Right kidney (tissue), 9 donors: ENCODE measurements at places on chromosomes 12 and 14.
A peak's percentile ranks its signal among the peaks of the same experiment; 100 is the strongest.

GRCh38 chr12:52812749-52813148, 1.2 kb downstream of the KRT4 start:
- no peak for DNase-seq

DNA sequence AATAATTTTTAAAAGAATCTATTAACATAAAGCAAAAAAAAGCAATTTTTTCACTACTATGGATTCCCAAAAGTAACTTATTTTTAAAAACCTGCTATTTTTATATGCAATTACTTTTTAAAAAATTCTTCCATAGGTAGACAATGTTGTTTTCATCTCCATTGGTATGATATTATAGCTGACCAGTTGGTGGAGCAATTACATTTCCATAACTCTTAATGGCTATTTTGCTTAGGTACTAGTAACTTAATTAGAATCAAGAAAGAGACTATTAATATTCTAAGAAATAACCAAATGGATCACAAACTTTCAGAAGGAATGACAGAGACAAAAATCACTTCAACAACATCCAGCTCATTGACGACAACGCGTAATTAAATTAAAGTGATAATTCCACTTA, 64.7 kb upstream of the PTCSC3 start:
- DNase-seq: no peak

- no peak for DNase-seq
These were observed 192.6 kb upstream of the BCL2L14 start for GRCh38 chr12:11877869-11878780.

DNA sequence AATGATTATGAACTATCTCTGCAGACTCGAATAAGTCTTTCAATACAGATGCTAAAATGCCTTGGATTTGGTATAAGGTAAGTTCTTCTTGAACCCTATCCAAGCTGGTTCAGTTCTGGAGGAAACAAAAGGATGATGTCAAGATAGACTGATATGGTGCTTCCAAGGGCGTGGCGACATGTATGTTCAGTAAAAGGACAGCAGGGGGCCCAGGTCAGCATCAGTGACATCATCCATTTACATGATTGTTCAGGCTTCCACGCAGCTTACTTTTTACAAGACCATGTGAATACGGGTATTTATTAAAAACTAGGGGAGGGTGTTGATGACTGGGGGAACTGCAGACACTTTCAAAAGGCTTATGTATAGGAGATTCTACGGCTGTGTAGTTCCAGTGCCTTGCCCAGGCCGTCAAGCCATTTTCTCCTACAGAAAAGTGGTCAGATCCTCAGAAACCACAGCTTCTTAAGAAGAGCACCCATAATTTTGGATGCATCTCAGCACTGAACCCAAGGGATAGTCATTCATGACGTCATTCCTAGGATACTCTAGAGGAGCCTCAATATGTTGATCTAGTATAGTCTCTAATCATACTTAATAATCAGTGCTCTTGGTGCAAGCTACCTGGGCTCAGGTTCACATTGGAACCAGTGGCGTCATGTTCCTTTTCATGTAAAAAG, 527.7 kb downstream of the FUT8 start:
- no peak for DNase-seq

GRCh38 chr12:32252199-32253073, 145.8 kb downstream of the BICD1 start:
- no peak for DNase-seq

DNA sequence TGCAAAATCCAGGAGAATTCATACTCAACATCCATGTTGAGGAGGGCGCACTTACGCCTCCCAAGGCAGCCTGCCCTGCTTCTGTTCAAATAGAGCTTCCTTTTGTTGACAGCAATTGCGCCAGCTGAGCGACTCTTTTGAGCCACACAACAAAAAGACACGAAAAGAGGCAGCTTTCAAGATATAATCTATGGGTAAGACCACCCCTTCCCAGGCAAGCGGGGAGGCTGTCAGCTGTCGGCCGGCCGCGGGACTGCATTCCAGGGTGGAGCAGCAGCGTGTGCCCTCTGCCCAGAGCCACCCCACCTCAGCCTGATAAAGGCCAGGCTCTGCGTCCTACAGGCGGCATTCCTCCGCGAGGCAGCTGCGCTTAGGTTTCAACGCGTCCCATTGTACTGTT, 15.8 kb upstream of the STAB2 start:
- DNase-seq: peak; percentile 25

GRCh38 chr14:55760789-55761566, 181.0 kb downstream of the KTN1 start:
- no peak for DNase-seq

GRCh38 chr12:1634590-1635191, 5.7 kb downstream of the WNT5B start:
- DNase-seq: no peak

DNA sequence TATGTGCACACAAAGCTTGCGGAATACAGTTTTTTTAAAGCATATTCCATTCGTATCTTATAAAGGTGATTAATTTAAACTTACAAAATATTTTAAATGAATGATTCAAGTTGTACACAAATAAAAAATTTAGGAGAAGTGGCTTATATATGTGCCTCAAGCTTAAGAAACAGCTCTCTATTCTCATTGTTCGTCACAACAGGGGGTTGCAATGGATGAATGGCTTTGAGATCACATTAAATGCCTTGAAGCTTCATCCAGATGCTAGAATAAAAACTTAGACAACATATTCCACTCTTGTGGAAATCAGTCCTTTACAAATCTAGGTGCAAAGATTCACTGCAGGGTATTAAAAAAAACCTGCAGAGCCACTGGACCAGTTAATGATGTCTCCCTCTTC, 303.9 kb upstream of the LRFN5 start:
- DNase-seq: no peak

GRCh38 chr12:81998761-81999378, 239.7 kb upstream of the PPFIA2 start:
- no peak for DNase-seq

DNA sequence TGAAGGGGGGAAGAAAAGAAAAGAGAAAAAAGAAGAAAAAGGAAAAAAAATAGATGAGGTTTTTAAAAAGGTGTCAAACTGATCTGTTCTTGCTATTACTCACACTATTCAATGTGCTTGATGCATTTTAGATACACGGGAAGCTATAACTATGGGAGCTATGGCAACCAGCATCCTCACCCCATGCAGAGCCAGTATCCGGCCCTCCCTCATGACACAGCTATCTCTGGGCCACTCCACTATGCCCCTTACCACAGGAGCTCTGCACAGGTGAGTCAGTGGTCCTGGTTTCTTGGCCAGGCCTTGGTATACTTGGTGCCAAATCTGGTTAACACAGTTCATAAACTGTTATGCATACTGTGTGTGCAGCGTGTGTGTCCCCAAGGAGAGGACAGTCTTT, 24.0 kb upstream of the RIC8B start:
- DNase-seq: no peak

GRCh38 chr12:132600048-132601032, 10.0 kb downstream of the LRCOL1 start:
- peak; percentile 87 for DNase-seq

DNA sequence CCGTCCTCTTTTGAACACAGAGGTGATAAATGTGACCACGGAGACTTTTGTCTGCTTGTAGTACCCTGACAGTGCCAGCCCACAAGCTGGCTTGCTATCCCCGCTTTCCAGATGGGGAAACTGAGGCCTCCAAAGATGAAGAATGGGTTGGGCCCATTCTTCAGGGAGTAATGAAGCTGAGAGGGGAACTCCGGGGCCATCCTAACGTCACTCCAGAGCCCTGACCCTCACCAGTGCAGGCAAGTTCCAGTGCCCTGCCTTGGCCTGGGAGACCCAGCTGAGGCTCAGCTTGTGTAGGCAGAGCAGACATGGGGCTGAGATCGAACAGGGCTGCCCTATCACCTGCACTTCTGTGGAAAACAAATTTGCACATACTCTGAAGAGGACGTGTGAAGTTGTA, 277.1 kb downstream of the DPF3 start:
- DNase-seq: no peak

GRCh38 chr12:116621194-116621593, 62.0 kb downstream of the MAP1LC3B2 start:
- no peak for DNase-seq

- DNase-seq: no peak
These were observed 965.5 kb downstream of the TMEM121 start for GRCh38 chr14:106491851-106492250.

DNA sequence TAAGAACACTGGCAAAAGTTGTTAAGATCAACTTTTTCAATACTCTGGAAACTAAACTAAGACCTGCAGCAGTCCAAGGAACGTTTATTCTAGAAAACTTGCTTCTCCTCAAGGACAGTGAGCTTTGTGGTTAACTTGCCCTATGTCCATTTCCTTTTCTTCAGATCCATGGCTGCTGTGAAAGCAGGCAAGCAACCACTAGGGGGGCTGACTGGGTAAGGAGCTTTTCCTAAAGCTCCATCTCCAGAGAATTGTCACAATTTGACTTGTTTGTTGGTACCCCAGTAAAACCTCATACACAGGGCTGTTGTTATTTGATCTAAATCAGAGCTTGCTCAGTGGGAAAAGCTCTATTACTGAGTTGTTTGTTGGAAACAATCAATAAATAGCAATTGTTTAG, 10.1 kb upstream of the RPL10L start:
- DNase-seq: no peak

DNA sequence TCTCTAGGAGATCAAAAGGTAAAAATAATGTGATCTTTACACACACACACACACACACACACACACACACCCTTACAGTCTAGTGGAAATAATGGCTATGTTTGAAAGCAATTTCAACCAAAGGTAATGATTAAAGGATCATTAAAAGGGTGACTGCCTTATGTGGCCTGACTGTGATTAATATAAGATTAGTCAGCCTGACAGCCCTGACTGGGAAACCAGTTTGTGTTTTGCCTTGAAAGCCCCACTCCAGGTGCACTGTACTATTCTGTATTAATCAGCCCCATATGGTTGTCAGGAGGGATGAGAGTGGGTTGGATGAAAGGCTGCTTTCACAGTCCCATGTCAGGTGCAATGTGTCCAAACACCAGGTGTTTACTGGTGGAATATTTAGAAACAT, 10.5 kb downstream of the RASSF9 start:
- DNase-seq: no peak

DNA sequence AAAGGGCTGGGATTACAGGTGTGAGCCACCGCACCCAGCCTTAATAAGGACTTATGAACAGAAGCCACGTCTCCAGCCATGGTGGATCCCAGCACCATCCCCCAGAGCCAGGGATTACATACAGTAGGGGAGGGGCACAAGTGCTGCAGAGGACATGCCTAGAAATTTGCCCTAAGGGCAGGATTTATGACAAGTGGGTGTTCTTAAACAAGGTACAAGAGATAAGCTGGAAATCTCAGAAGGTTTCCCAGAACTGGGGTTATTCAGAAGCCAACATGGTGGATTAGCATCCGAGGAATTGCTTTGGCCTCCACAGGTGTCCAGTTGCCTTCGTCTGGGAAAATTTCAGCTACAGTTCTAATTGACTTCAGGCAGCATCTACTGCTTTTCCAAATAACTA, 114.4 kb upstream of the EGLN3 start:
- DNase-seq: no peak

- DNase-seq: no peak
These were observed 41.8 kb upstream of the DCD start for GRCh38 chr12:54689984-54690383.

DNA sequence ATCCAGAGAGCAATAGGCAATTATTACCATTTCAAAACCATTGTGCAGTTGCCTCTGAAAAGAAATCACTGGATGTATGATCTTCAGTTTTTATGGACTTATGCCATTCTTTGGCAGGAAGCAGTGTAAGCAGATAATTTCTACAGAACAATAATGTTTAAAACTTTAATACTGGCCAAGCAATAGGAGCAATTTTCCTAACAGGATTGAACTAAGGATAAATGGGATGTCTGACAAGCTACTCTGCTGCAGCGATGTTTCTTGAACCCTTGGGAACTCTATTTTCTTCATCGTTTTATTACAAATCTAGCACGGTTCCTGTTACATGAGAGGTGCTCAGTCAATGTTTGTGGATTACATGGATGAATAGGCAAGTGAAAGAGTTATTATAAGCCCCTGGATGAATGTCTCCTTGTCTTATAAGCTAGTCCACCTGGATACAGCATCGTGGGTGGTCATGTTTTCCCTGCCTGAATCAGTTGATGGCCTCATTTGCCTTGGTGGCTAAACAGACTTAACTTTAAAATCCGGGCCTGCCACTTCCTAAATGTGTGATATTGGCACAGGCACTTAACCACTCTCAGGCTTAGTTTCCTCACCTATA, 68.2 kb upstream of the MDM1 start:
- no peak for DNase-seq

GRCh38 chr14:33377596-33378390, 439.1 kb downstream of the NPAS3 start:
- no peak for DNase-seq

GRCh38 chr12:84842406-84843013, 70.1 kb downstream of the SLC6A15 start:
- no peak for DNase-seq

DNA sequence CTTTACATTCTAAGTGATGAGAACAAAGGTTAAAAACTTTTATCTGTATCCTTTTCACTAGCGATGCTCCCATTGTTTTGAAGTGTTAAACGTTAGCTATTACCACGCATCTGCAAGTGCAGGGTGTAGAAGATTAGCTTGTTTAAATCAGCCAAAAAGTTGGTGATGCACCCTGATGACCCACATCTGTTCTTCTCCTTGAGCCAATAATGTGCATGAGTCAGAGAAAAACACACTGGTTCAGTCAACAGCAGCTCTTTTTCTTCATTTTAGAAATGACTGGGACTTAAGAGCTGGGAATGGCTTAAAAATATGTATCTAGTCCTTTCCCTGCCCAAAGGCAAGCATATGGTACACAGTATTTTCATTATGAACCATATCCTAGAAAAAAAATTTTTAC, 323.5 kb upstream of the PDE3A start:
- DNase-seq: no peak

- peak; percentile 60 for DNase-seq
These were observed 124.8 kb upstream of the MAP1LC3B2 start for GRCh38 chr12:116434155-116435011.

- no peak for DNase-seq
These were observed 21.4 kb upstream of the GSG1 start for GRCh38 chr12:13124656-13125505.

GRCh38 chr12:88493636-88494035, 86.6 kb downstream of the KITLG start:
- no peak for DNase-seq

DNA sequence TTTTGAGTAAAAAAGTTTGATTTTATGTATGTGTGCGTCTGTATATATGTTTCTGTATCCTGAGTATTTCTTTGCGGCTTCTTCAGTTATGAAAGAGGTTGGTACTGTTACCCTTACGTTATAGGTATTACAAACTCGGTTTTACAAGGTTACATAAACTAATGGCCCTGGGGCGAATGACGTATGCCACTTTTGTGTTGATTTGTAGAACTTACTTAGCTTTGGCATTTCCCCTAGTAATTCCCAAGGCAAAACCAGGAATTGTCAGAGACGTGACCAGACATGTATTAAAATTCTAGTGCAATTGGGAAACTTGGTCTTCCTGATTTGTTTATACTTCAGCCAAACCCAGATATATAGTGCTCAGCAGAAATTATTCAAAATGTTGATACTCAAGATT, 93.3 kb downstream of the DUSP16 start:
- DNase-seq: no peak

DNA sequence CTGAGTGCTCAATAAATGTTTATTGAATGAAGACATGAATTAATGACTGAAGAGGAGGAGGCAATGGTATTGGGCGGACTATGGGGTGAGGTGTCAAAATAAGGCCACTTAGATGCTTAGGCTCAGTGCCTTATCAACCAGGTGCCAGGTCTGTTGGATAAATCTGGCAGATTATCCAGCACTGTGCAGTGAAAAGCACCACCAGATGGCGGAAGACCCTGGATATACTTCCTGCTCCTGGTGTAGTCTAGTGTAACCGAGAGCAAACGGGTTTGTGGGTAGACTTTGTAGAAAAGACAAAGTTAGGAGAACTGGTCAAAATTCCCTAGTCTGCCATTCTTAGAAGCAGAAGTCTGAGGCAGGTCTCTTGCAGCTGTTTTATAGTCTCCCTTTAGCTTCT, 306.3 kb downstream of the ATP23 start:
- DNase-seq: no peak
